ENCODE measurements at places on chromosomes 16 and 17.

DNA sequence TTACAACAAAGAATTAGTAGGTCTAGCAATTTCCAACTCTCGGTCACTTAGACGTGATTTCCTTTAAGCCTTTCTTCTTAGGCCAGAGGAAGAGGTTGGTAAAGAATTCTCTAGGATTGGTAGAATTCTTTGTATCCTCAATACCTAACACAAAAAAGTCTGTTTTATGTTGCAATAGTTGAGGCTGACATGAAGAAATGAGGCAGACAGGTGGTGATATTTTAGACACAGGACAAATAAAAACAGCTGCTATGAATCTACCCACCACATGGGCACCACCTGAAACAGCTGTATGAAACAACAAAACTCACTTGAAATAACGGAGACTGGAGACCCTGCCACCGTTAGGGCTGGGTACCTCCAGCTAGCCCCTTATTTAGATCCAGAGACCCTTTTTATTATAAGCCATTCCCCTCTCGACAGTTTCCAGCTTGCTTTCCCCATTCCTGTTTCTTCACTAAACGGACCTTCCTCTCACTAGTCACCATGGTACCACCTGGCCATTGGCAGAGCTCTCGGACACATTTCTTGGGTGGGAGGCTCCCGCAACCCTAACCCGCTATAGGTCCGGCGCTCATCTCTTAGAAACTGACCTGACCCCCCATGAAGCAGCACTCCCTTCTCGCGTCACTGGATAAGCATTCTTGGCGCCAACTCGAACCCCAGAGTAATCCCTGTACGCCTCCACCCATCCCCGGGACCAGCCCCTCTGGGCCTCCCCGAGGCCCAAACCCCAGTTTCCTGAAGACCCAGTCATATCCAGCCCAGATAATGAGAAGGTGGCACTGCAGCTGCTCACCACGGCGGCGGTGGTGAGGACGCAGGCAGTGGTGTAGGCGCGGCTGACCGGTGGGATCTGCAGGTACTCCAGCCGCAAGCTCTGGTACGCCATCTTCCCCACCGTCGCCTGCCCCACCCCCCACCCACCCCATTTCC, at the start of gene DERL2:
Gene DERL2, minus strand, starts transcription at position 909 of the 936 bp plus-strand sequence. Its CDS starts 17 bp downstream, at position 892.
- DNase-seq, result peak; percentile 42

GRCh38 chr16:5851393-5851982, 753.9 kb upstream of the EEF2KMT start:
- no peak for DNase-seq

- DNase-seq, result no peak
Measured at GRCh38 chr17:8836821-8837562, 30.5 kb downstream of the PIK3R6 start.

- no peak for DNase-seq
Measured at GRCh38 chr17:62880120-62880519, 72.0 kb upstream of the MARCHF10 start.

GRCh38 chr16:50071075-50071671, 5.4 kb downstream of the HEATR3 start:
- no peak for DNase-seq

DNA sequence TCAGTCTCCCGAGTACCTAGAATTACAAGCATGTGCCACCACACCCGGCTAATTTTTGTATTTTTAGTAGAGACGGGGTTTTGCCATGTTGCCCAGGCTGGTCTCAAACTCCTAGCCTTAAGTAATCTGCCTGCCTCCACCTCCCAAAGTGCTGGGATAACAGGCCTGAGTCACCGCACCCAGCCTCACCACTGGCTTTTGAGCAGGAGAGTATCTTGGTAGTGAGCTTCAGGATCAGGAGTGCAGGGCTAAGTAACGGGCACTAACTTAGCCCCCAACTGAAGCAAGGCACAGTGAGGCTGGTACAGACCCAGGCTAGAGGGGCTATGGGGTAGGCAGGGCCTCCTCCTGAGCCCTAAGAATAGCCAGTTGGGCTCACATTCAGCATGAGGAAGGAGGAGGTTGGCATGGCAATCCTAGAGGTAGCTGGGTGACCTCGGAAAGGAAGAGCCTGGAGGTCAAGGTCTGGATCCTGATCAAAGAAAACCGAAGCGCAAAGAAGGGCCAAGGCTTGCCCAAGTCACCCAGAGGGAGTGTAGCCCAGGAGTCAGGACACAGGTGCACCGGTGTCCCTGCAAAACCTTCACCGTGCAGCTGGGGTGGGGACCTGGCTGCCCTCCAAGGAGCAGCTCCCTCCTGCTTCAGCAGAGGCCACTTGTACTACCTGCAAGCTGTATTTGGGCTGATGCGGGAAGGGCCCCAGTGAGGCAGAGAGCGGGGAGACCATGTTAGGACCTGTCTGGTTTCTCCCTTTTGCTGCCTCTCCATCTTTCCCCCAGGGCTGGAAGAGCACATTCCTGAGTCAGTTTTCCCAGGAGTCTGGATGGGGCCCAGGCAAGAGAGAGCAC, 1.3 kb upstream of the ADGRG5 start:
- peak; percentile 46 for DNase-seq

DNA sequence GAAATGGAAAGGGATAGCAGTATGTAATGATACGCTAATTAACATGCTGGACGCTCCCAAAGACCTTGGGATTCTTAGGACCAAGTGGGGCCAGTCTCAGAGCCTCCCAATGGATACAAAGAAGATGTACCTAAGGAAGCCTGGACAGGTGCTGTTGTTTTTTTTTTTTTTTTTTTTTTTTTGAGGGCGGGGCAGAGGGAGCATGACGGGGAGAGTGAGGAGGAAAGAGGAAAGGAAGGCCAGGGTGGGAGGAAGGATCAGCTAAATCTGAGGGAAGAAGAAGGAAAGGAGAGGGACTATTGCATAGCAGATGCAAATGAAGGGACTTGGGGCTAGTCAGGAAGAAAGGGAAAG, 2.5 kb downstream of the VAMP2 start:
- no peak for DNase-seq

DNA sequence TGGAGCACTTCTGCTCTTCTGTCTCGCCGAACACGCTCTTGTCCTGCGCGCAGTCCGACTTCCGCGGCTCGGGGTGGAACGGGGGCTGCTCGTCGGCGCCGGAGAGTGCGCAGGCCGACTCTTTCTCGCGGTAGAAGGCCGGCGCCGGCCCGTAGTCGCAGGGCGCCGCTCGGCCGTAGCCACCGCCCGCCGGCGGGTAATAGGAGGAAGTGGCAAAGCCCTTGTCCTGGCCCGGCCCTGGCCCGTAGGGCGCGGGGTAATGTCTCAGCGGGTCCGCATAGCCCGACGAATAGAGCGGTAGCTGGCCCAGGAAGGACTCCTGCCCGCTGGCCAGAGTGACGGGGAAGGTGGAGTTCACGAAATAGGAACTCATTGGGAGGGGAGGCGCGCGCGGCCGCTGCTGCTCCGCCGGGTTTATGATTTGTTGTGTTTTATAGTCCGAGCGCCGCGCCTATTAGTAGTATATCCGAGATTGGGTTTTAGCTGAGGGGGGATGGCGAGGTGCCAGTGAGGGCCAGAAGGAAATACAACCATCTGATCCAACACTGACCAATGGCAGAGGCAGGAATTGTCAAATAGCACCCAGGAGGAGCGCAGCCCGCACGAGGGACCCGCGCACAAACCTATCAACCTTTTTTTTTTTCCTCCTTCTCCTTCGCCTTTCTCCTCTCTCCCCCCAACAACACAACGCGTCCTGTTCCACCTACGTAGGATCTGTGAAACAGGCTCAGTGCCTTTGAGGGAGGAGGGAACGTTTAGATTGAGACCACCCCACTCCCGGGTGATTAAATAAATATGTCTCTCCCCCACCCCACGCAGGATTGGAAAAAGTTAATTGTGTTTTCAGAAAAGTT, 4.4 kb upstream of the HOXB5 start:
- DNase-seq, result no peak

- DNase-seq, result no peak
Measured at GRCh38 chr16:48580925-48581500, 29.0 kb downstream of the N4BP1 start.

DNA sequence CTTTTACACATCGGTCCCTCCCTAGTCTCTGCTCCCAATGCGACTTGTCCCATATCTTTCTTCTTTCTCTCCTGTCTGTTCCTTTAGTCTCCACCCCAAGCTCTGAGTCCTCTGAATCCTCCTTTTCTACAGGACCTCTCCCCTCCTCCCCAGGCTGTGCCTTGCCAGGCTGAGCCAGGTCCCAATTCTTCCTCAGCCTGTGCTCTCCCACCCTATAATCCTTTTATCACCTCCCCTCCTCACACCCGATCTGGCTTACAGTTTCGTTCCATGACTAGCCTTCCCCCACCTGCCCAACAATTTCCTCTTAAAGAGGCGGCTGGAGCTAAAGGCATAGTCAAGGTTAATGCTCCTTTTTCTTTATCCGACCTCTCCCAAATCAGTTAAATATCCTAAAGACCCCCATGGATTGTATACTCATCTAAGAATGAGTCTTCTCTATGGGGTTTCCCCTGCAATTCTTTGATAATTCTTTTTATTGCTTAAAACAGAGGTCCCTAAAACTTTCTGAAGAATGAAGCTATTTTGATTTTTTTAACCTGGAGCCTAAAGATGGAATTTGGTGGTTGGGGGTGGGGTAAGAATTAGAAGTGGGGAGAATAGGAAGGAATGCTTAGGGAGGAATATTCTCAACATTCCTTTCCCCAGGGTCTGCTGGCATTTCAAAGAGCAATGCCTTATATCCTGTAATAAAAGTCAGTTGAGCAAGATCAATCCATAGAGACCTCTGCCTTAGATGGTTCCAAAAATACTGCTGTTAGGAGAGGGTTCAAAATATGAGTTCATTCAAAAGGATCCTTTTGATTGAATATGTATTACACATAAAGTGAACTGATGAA, 102.8 kb downstream of the MYO1D start:
- no peak for DNase-seq

GRCh38 chr16:89361751-89362539, 128.4 kb downstream of the ANKRD11 start:
- no peak for DNase-seq

- no peak for DNase-seq
Measured at GRCh38 chr16:27687605-27688004, 137.7 kb downstream of the KATNIP start.

DNA sequence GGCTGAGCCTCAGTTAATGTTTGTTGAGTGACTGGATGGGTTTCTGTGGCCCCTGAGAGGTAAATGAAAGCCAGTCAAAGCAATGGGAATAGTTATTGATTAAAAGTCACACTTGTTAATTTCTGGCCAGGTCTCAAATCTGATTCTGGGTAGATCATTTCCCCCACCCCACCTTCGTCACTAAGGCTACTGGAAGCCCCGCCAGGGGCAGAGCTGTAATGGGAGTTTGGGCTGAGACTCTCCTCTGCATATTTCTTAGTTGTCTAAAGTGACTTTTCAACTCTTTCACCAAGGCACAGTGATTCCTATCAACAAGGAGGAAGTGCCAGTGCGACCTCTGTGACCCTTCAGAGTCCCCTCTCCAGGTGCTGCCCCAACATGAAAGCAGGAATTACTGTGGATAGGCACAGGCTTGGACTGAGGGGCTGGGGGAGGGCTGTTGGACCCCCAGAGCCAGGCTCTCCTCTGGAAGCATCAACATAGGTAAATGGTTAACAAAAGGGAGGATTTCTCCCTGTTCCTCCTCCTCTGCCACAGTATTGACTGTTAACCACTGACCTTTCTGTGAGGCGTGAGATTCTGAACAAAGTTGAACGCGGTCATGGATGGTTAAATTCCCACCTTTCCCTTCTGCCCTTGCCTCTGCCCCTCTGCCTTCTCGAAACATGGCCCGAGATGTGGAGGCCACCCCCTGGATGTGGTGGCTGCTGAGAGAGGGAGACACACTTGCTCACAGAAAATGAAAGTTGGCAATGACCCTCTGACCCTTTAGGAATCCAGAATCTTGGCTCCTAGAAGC, 20.8 kb upstream of the TBX2 start:
- no peak for DNase-seq

- no peak for DNase-seq
Measured at GRCh38 chr16:17318238-17318637, 152.5 kb downstream of the XYLT1 start.

DNA sequence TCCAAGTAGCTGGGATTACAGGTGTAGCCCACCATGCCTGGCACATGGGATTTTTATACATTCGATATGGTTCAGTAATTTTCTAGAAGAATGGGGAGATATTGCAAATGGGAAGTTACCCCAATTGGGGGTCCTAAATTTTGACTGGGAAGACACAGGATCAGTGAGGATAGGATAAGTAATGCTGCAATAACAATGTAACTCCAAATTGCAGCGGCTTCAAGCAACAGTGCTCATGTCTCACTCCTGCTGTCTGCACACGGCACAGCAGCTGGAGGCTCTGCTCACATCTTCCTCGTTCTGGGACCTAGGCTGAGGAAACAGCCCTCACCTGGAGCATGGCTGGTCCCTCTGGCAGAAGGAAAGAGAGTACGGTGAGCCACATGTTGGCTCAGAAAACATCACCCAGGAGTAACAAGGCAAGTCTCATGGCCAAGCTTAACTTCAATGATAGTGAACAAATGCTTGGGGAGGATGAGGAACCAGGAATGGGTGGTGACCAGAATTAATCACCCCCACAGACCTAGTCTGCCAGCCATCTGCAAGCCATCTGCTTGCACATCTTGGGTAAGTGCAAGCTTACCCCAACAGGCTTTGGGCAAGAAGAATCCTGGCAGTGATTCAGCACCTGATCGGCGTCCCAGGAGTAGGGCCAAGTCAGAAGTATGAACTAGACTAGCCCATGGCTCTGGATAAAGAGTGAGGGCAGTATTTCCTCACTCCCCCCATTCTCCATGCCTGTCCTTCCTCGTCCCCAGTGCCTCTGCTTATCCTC, 229.2 kb downstream of the COPRS start:
- peak; percentile 1 for DNase-seq

DNA sequence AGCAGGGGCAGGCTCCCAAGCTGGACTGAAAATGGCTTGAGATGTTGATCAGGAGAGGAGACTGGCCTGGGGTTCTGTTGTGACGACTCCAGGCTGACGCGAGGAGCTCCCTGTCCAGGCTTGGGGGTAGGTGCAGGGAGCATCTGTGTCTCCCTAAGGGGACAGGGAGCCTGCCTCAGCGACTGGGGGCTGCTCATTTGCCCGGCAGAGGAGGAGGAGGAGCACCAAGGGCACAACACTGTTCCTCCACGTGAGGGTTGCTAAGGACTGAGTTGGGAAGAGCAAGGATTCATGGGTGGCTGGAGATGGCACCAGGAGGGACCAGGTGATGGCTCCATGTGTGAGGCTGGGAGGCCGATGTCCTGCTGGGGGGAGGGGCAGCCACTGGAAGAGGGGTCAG, 53.3 kb downstream of the USP22 start:
- DNase-seq, result no peak

DNA sequence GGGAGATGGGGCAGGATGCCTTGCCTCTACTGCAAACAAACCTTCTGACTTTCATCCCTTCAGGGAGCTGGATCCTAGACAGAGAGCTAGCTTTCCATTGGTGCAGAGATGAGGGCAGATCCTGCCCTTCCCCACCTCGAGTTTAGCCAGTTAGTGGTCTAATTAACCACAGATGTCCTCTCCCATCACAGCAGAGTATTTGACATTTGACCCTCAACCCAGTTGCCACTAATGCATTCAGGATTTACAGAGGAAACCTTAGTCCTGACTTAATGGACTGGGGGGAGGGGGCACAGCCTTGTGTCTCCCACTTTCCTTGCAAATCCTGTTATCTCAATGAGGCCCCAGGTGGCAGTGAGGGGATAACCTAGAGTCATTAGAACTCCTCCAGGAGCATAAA, 10.2 kb downstream of the PIP4K2B start:
- no peak for DNase-seq

GRCh38 chr17:48541577-48542113, 3.3 kb downstream of the HOXB2 start:
- DNase-seq, result peak; percentile 85

GRCh38 chr17:69506489-69506888, 92.0 kb downstream of the MAP2K6 start:
- DNase-seq, result no peak

All from tongue (tissue), 3 donors.